ENCODE measurements at places on chromosomes 5 and 9. TPM values are rescaled to one million over a fixed set of nuclear protein-coding genes. Genes with fewer than 3 reads are reported as not detected.

DNA sequence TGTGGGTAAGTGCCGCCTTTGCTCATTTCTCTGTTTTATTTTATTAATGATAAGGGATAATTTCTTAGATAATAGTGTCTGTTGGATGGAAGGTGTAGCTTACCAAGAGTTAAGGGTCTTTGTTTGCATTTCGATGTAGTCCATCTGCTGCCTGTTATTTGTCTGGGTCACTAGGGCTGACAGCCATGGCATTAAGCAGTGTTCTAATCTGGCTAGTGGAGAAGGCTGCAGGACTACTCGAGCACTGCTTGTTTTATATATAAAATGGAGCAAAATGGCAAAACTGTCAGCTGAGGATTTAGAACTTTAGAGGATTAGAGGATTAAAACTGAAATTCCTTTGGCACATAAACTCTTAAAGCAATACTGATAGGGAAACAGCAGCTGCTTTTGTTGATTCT, 67.5 kb downstream of the C7 start:
- H3K27me3 ChIP-seq, result no peaks in the 10 kb centered on the region
- no peak overlapping the region for H3K27ac ChIP-seq
- H3K4me3 ChIP-seq, result no peak overlapping the region
- H3K4me1 ChIP-seq, result no peaks in the 10 kb centered on the region

GRCh38 chr5:1665231-1665630, 134.4 kb downstream of the MRPL36 start:
- peaks cover 4% of the 10 kb centered on the region for H3K4me1 ChIP-seq
- H3K36me3 ChIP-seq, result no peaks in the 10 kb centered on the region
- no peak overlapping the region for H3K27ac ChIP-seq
- no peak overlapping the region for H3K4me3 ChIP-seq

DNA sequence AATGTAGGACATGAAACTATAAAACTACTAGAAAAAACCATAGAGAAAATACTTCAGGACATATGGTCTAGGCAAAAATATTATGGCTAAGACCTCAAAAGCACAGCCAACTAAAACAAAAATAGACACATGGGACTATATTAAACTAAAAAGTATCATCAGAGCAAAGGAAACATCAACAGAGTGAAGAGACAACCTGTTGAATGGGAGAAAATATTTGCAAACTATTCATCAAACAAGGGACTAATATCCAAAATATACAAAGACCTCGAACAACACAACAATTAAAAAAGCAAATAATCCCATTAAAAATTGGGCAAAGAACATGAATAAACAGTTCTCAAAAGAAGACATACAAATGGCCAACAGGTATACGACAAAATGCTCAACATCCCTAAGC, 210.9 kb downstream of the PCSK1 start:
- H3K27me3 ChIP-seq, result no peaks in the 10 kb centered on the region
- H3K4me3 ChIP-seq, result no peak overlapping the region
- H3K36me3 ChIP-seq, result no peaks in the 10 kb centered on the region
- no peak overlapping the region for H3K27ac ChIP-seq
- ATAC-seq, result no peak

DNA sequence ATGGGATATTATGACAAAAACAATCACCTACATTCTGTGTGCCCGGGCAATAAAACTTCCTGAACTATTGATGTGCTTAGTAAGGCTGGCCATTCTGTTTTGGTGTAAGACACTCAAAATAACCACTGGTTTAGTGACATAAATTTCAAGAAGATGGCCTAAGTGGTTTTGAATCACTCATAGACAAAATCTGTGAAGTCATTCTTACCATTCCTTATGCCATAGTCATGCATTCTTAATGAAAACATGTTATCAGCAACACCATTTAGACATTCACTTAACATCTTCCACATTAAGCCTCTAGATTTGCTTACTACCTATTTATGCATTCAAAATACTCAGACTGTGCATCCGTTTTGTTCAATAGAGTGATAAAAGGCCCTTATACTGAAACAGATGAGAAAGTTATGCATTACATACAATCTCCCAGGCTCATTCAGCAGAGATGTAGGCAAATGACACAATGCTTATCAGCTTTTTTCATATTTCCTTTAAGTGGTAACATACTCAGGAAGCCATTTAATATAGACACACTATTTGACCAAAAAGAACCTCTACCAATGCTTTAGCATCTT, 848.8 kb upstream of the DMAC1 start:
- H3K4me3 ChIP-seq, result no peak overlapping the region
- no peak overlapping the region for H3K27ac ChIP-seq
- H3K27me3 ChIP-seq, result no peaks in the 10 kb centered on the region
- ATAC-seq, result no peak
- H3K4me1 ChIP-seq, result no peaks in the 10 kb centered on the region
- no peaks in the 10 kb centered on the region for H3K36me3 ChIP-seq

GRCh38 chr5:52356311-52356918, 431.3 kb upstream of the ITGA1 start:
- H3K27ac ChIP-seq, result no peak overlapping the region
- no peak overlapping the region for H3K4me3 ChIP-seq
- H3K27me3 ChIP-seq, result no peaks in the 10 kb centered on the region
- no peaks in the 10 kb centered on the region for H3K36me3 ChIP-seq
- no peaks in the 10 kb centered on the region for H3K4me1 ChIP-seq

DNA sequence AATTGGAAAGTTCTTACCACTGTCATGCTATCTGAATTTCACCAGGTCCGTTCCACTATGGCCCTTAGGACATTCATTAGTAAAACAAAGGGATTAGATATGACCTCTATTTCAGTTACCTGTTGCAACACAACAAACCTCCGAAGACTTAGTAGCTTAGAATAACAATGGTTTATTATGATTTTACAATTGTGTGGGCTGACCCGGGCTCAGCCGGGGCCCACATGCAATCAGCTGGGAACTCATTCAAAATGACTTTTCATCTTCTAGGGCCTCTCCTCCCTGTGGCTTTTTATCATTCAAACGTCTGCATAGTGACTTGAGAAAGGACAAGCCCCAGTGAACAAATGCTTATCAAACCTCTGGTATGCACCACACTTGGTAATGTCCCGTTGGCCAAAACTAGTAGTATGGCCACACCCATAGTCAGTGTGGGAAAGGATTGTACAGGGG, 2.3 kb upstream of the FBXW11 start:
- H3K36me3 ChIP-seq, result no peaks in the 10 kb centered on the region
- ATAC-seq, result no peak
- H3K4me1 ChIP-seq, result peaks cover 31% of the 10 kb centered on the region
- H3K27ac ChIP-seq, result no peak overlapping the region

- no peak overlapping the region for H3K27ac ChIP-seq
- no peaks in the 10 kb centered on the region for H3K27me3 ChIP-seq
- H3K36me3 ChIP-seq, result no peaks in the 10 kb centered on the region
These were observed 169.7 kb downstream of the ARHGAP26 start for GRCh38 chr5:142939884-142940283.

DNA sequence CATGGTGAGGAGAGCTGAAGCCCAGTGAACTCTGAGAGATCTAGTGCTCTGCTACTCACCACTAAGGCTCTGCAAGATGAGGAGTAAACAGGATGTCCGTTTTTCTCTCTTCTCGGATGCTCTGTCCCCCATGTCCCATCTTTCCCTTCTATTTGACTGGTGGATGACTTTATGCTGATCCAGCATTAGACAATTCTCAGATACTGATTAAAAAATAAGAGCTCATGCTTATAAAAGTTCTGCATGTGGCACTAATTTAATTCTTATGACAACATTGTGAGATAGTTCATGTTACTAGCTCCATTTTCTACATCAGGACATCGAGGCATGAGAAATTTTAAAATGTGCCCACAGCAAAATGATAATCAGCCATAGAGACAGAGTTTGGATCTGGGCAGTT, 77.0 kb downstream of the HMHB1 start:
- no peaks in the 10 kb centered on the region for H3K27me3 ChIP-seq
- H3K27ac ChIP-seq, result no peak overlapping the region
- no peak overlapping the region for H3K4me3 ChIP-seq
- H3K4me1 ChIP-seq, result no peaks in the 10 kb centered on the region
- H3K36me3 ChIP-seq, result no peaks in the 10 kb centered on the region

- H3K27me3 ChIP-seq, result peaks cover 2% of the 10 kb centered on the region
- no peaks in the 10 kb centered on the region for H3K36me3 ChIP-seq
- H3K4me1 ChIP-seq, result no peaks in the 10 kb centered on the region
- ATAC-seq, result no peak
- no peak overlapping the region for H3K4me3 ChIP-seq
These were observed 81.5 kb upstream of the MSX2 start for GRCh38 chr5:174642816-174643405.

DNA sequence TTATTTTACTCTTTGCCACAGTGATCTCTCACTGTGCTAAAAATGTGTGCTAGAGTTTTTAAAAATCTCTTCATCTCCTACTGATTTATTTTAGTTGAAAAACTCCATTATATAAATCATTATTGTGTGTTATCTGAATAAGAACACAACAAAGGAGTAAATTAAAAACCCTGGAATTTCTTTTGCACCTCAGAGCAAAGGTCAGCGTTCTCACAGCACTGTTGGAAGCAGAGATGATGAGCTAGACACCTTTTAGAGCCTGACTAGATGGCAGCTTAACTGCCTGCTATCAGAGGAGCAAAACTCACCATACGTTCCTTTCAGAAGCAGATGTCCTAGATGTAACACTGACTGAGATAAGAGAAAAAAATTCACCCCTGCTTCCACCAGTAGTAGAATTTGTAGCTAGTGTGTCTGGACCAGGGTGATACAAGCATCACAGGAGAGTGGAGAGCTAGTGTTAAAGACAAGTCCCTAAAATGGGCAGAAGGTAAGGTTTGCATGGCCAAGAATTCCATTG, 147.1 kb downstream of the ENTREP1 start:
- H3K4me1 ChIP-seq, result no peaks in the 10 kb centered on the region
- no peaks in the 10 kb centered on the region for H3K36me3 ChIP-seq
- no peak overlapping the region for H3K27ac ChIP-seq
- H3K4me3 ChIP-seq, result no peak overlapping the region

- H3K36me3 ChIP-seq, result no peaks in the 10 kb centered on the region
- no peak overlapping the region for H3K4me3 ChIP-seq
- H3K27me3 ChIP-seq, result no peaks in the 10 kb centered on the region
- H3K27ac ChIP-seq, result no peak overlapping the region
- no peak for ATAC-seq
These were observed 40.8 kb upstream of the DMRT1 start for GRCh38 chr9:800591-801150.

- H3K4me1 ChIP-seq, result no peaks in the 10 kb centered on the region
- no peaks in the 10 kb centered on the region for H3K27me3 ChIP-seq
- no peaks in the 10 kb centered on the region for H3K36me3 ChIP-seq
- ATAC-seq, result no peak
- no peak overlapping the region for H3K27ac ChIP-seq
These were observed 77.4 kb downstream of the SEC61B start for GRCh38 chr9:99299211-99300102.

DNA sequence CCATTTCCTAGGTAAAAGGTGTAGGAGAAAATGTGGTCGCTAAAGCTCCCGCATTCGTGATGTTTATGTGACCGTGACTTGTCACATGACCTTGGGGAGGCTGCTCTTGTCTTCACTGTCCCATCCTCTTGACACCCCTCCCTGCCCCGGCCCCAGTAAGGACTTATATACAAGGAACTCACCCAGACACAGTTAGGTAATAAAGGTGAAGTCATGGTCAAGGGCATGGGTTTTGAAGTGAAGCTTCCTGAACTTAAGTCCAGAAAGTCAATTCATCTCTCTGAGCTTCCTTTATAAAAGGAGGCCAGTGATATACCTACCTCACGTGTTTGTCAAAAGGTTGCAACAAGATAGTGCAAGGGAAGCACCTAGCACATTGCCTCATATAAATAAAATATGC, 17.6 kb downstream of the FGF1 start:
- no peak overlapping the region for H3K27ac ChIP-seq
- H3K4me3 ChIP-seq, result no peak overlapping the region
- no peak for ATAC-seq
- no peaks in the 10 kb centered on the region for H3K4me1 ChIP-seq

- no peak for ATAC-seq
- H3K27me3 ChIP-seq, result peaks cover 7% of the 10 kb centered on the region
- no peak overlapping the region for H3K4me3 ChIP-seq
- H3K27ac ChIP-seq, result no peak overlapping the region
These were observed 152.5 kb upstream of the PTCH1 start for GRCh38 chr9:95669253-95669652.

DNA sequence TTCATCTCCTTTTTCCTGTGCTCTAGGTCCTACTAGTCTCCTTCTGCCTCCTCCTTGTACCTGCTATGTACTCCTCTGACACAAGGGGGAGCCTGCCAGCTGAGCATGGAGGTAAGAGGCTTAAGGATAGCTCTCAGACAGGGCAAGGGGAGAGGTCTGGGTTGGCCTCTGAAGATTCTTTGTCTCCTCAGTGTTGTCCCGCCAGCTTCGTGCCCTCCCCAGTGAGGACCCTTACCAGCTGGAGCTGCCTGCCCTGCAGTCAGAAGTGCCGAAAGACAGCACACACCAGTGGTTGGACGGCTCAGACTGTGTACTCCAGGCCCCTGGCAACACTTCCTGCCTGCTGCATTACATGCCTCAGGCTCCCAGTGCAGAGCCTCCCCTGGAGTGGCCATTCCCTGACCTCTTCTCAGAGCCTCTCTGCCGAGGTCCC, 3.8 kb downstream of the CREB3 start:
- no peaks in the 10 kb centered on the region for H3K27me3 ChIP-seq
- H3K4me3 ChIP-seq, result no peak overlapping the region
- no peak for ATAC-seq

GRCh38 chr5:111535879-111536549, 23.7 kb upstream of the STARD4 start:
- H3K4me1 ChIP-seq, result peaks cover 5% of the 10 kb centered on the region
- H3K27ac ChIP-seq, result no peak overlapping the region
- H3K36me3 ChIP-seq, result no peaks in the 10 kb centered on the region
- no peak overlapping the region for H3K4me3 ChIP-seq
- no peak for ATAC-seq

FOXD4 gene
- total RNA-seq, result 0.35 TPM

ADRA1B gene
- 5.3 TPM for total RNA-seq

F2RL1 gene
- total RNA-seq, result not detected

OLFM1 gene
- total RNA-seq, result 13.5 TPM

DCAF12 gene
- 25.0 TPM for total RNA-seq

MELK gene
- not detected for total RNA-seq

MLANA gene
- not detected for total RNA-seq

All from gastroesophageal sphincter (tissue), 4 donors.